ENCODE measurements at places on chromosomes 7 and 10.

DNA sequence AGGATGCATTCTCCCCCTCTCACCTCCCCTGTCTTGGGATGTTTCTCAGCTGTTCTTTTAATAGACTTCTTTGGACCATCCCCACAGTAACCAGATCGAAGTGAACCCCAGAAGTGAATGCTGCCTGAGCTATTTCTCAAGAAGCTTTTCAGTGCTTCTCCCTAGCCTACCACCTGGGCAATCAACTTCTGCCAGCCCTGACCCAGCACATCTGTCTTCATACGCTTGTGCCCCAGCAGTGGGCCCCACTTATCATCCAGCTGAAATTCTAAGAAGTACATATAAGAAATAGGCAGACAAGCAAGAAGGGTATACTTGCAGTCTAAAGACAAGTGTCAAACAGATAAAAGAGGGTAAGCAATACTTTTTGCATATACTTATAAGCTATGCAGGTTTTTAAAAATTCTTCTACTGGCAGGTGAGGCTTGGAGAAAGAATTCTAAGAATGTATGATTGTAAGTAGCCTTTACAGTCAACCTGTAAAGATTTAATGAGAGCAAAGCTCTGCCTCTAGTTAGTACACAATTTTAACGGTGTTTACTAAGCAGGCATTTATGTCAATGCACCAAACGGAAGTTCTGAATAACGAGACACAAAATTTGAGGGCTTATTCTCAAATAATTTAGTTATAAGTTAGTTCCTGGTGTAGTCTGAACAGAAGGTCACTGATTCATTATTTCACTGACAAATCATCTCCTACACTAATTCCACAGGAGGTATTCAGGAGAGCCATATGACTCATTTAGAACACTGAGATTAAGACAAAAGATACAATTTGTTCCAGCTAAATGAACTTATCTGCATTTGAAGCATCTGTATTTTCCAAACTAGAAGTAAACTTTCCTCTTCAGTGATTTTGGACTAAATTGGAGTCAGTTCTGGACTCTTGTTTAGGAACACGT is 83.3 kb downstream of the RNLS start:
- no peak for DNase-seq

GRCh38 chr10:20040012-20040411 is 223.8 kb downstream of the PLXDC2 start:
- DNase-seq = no peak

- no peak for DNase-seq
Observed at GRCh38 chr7:68542831-68543230, 1055.4 kb upstream of the AUTS2 start.

- DNase-seq = no peak
Observed at GRCh38 chr7:1920881-1921280, 250.8 kb downstream of the ELFN1 start.

DNA sequence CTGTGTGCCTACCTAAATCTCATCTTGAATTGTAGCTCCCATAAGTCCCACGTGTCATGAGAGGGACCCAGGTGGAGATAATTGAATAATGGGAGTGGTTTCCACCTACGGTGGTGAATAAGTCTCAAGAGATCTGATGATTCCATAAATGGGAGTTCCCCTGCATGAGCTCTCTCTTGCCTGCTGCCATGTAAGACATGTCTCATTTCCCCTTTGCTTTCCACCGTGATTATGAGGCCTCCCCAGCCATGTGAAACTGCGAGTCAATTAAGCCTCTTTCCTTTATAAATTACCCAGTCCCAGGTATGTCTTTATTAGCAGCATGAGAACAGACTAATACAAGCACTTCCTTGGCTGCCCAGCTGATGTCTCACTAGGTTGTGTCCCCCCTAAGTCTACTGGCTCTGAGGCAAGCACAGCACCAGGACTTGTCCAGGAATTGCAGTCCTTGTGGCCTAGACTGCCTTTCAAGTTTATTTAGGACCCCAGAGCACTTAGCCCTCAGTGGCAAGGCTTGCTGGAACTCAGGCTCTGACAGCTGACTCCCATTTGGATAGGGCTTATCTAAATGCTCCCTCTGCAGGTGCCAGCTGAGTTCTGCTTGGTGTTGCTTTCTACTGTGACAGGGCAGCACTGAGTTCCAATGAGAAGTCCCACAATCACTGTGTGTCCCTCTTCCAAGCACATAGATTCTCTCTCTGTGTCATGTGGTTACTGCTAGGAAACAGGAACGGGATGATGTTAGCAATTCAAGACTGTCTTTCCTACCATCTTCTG is 59.0 kb upstream of the TAS2R16 start:
- DNase-seq = no peak

DNA sequence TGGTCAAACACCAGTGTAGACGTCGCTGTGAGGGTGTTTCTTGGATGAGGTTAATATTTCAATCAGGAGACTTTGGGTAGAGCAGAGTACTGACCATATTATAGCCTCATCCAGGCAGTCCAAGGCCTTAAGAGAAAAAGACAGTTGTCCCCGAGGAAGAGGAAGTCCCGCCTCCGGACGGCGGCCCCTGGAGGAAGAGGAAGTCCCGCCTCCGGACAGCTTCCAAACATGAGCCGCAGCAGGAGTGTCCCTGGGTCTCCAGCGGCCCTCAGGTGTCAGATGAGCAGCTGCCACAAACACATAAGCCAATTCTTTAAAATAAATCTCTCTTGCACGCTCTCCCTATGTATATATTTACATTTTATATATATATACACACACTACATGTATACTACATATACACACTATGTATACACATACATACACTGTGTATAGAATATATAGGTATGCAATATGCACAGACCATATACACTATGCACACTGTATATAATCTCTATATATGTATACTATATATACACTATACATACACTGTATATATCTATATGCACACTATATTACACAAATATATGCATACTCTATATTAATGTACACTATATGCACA is 37.5 kb downstream of the PWWP2B start:
- DNase-seq = peak; percentile 79

- no peak for DNase-seq
Observed at GRCh38 chr10:76297780-76298281, 866.4 kb downstream of the LRMDA start.

- no peak for DNase-seq
Observed at GRCh38 chr7:14446219-14446618, 456.3 kb downstream of the DGKB start.

GRCh38 chr10:92737484-92737883 is 47.7 kb downstream of the HHEX start:
- no peak for DNase-seq

DNA sequence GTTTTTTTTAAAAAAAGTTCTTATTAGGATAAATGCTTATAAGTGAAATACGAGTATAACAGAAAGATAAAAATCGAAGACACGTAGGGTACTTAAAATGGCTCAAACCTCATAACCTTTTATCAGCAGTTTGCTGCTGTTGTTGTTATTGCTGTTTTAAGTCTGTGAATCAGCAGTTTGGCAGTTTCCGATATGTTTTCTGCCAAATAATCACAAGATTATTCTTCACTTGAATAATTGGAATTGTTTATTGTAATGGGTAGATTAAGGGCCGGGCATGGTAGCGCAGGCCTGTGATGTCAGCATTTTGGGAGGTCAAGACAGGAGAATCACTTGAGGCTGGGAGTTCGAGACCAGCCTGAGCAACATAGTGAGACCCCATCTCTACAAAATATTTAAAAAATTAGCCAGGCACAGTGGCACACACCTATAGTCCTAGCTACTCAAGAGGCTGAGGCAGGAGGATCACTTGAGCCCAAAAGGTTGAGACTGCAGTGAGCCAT is 177.6 kb downstream of the VTI1A start:
- DNase-seq = no peak

- DNase-seq = no peak
Observed at GRCh38 chr7:112193915-112194502, 12.2 kb downstream of the DOCK4 start.

DNA sequence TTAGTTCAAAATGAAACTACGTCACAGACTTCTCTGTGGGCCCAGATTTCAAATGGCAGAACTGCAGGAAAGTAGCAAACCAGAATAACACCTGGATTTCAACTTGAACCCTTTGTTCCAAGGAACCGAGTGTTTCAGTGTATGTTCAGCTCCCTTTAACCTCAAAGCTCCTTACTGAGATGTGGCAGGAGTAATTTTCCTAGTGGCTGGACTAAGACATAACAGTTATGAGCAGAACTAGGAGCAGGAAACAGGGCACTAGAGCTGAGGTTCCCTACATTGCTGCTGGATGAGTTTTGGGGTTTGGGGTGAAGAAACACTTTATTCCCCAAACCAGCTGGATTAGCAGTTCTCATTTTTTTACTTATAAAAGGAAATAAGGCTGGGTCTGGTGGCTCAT is 50.1 kb downstream of the NSUN6 start:
- DNase-seq = no peak

- DNase-seq = no peak
Observed at GRCh38 chr10:98141484-98142073, 7.1 kb downstream of the R3HCC1L start.

DNA sequence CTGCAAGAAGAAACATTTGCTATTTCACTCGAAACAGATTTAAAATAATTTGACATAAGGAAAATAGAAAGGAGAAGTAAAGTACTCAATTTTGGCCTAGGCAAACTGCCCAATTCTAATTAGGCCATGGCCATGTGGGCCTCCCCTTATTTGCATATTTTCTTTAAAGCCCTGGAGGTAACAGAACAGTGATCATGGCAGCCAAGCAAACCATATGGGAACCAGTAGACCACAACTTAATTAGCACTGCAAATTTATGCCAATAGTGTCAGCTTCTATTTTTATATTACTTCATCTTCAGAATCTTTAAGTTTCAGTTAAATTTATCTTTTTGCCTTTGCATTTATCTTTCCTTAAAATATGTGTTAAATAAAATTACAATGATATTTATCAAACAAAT is 63.3 kb upstream of the THSD7A start:
- DNase-seq = no peak

GRCh38 chr7:40977533-40977932 is 725.4 kb downstream of the INHBA start:
- DNase-seq = no peak

GRCh38 chr10:102796407-102797176 is 40.6 kb downstream of the CYP17A1 start:
- DNase-seq = peak; percentile 67

GRCh38 chr10:31635009-31635408 is 293.6 kb downstream of the ARHGAP12 start:
- DNase-seq = no peak

DNA sequence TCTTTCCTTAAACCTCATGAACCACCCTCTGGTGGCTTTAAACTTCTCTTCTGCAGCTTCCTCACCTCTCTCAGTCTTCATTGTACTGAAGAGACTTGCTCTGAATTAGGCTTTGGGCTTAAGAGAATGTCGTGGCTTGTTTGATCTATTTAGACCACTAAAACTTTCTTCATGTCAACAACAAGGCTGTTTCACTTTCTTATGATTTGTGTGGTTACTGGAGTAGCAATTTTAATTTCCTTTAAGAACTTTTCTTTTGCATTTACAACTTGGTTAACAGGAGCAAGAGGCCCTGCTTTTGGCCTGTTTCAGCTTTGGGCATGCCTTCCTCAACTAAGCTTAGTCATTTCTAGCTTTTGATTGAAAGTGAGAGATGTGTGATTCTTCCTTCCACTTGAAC is 38.1 kb upstream of the CDHR3 start:
- peak; percentile 14 for DNase-seq

DNA sequence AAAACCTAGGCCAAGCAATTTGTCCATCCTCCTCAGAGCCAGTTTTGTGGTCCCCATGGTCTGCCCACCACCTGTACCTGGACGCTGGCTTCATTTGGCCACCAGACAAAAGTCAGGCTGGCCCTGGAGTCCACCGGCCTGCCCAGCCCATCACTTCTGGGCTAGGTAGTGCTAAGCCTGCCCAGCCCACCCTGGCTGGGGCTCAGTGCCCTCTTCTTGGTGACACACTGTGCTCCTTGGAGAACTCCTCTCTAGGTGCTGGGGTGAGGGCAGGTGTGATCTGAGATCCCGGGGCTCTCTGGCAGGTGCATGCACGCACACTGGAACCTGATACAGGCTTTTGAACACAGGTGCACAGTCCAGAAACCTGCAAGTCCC is 1.1 kb downstream of the AIFM2 start:
- no peak for DNase-seq

DNA sequence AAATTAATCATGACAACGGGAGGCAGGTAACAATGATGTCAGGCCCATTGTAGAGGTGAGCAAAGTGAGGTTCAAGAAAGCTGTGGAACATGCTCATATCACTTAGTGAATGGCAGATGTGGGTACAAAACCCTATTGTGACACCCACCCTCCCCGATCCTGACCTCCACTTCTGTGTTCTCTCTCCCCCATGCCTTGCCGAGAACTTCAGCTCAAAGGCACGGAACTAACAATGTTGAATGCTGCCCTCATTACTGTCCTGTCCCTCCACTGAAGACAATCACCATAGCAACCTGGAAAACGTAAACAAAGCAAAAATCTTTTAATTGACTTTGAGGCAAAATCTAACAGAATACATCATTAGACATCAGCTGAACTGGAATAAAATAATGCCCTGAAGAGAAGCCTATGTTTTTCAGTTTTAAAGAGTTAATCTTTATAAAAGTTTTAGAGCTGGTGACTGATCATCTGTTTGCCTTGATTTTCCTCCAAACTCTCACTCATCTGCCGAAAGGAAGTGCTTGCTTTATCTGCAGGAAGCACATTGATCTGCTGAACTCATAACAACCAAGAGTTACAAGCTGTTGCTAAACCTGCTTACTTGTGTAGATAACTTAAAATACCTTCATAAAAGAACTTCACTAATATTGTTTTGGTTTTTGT is 133.6 kb downstream of the CUBN start:
- DNase-seq = no peak

DNA sequence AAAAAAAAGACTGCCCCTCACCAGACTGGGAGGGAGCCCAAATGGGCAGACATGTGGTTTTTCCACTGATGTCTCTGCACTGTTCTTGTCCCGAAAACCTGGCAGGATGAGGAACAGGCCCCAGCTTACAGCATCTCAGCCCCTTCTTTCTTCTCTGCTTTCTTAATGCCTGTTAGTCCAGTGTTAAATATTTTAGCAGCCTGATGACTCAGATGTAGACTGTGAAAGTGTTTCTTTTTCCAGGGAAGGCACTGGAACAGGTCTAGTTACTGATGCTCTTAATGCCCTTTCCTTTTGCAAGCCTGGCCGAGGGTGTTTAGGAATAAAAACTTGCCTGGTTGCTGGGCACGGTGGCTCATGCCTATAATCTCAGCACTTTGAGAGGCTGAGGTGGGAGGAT is 107.7 kb downstream of the TACC2 start:
- DNase-seq = no peak

DNA sequence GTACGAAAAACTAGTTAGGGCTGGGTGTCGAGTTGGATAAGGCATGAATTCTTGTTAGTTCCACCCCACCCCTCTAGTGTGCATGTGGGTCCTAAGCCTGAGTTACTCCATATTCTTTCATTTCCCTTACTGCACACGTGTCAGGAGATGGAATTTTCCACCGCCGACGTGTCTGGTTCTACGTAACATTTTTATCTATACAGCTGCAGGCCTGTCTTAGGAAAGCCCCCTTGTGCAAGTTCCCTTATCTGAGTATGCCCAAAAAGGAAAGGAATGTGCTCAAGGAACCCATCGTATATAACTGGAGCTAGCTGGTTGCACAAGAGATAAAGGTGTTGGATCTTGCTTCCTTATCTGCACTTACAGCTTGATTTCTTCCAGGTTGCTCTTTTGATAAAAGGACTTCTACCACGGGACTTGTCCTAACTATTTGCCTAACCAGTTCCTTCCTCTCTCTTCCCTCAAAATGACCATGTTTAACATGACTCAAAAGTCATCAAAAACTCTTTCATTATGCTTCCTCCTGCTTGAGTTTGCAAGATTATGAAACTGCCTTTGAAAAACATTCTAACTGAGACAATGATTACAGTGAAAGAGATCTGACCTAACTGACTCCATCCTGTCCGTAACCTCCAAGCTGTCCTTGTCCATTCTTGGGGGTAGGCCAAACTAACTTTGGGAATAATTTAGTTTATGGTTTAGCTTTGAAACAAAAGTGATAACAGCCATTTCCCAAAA is 181.4 kb downstream of the AKR1D1 start:
- DNase-seq = no peak

All from stimulated activated naive CD8-positive, alpha-beta T cell treated with anti-CD3 and anti-CD28 coated beads, Interleukin-15, Interleukin-2, amounts not matched to agents 100 U/mL and 50 U/mL, for 24 hours (primary cell).